ENCODE measurements at places on chromosomes 16 and 17. TPM values are rescaled to one million over a fixed set of nuclear protein-coding genes. Genes with fewer than 3 reads are reported as not detected.
A peak's percentile ranks its signal among the peaks of the same experiment; 100 is the strongest.

DNA sequence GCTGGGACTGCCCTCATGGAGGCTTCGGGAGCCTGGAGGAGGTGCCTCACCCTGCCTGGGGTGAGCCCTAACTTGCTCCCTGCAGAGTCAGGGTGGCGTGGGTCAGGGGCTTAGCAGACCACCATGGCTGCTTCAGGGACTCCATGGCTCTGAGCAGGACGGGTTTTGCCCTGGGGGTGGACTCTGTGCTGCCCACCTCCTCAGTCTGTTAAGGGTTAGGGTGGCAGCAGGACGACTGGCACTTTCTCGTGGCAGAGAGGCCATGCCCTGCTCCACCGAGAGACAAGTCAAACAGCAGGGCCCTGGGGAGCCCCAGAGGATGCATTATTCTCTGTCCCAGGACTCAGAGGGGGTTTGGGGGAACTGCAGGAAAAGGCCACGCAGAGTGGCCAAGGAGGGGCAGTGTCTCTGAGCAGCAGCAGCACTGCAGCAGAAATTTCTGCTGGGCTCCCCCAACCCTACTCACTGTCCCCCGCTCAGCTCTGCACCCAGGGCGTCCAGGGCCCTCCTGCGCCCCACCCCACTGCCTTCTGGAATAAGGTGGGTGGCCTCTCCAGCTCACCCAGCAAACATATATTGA, 1.8 kb upstream of the PRSS22 start:
- peak; percentile 71 for DNase-seq

The EPX gene
- total RNA-seq, result not detected

DNA sequence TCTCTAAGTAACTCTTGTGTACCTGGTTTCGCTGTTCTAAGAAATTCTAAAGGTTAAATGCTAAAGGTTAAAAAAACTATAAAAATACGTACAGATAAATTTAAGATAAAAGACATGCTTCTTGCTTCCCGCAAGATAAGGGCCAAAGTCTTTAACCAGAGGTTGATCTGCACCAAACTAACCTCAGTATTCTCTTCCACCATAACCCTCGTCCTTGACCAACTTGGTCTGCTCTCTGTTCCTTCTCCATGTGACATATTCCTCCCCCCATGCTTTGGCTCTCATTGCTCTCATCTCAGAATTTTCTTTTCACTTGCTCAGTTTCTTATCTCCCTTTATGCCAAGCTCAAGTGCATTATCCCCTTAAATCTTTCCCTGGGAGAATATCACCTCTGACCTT, 330.5 kb upstream of the ZFHX3 start:
- no peak for DNase-seq

- no peak for DNase-seq
These were observed 27.7 kb upstream of the SBK1 start for GRCh38 chr16:28264656-28265055.

The GAST gene
- total RNA-seq, result not detected

The GPRC5C gene
- 31.7 TPM for total RNA-seq

GRCh38 chr16:79278506-79278905, 322.0 kb downstream of the MAF start:
- DNase-seq, result no peak

The ODAD4 gene
- total RNA-seq, result 0.54 TPM

The KRTAP4-6 gene
- not detected for total RNA-seq

GRCh38 chr16:85536073-85536410, 77.1 kb upstream of the GSE1 start:
- no peak for DNase-seq
